CD8-positive, alpha-beta memory T cell (primary cell): ENCODE measurements at places on chromosomes 11 and 22. TPM values are rescaled to one million over a fixed set of nuclear protein-coding genes. Genes with fewer than 3 reads are reported as not detected.

Gene SBF2
- total RNA-seq = 4.2 TPM

Gene NCF4
- 6.8 TPM for total RNA-seq

Gene BAIAP2L2
- total RNA-seq = 0.53 TPM

Gene TPH1
- total RNA-seq = 0.53 TPM

Gene PHETA2
- total RNA-seq = 3.1 TPM

Gene PLAAT5
- total RNA-seq = 0.89 TPM

Gene GAL3ST1
- total RNA-seq = 0.13 TPM

Gene APOL5
- not detected for total RNA-seq

Gene FXYD6
- total RNA-seq = not detected

Gene C11orf86
- total RNA-seq = not detected

Gene JRKL
- total RNA-seq = 10.4 TPM

Gene TSGA10IP
- total RNA-seq = not detected

Gene PATE4
- total RNA-seq = not detected

Gene LRP4
- 0.35 TPM for total RNA-seq

Gene OR9G4
- not detected for total RNA-seq

Gene LMO1
- not detected for total RNA-seq

Gene TMPRSS4
- not detected for total RNA-seq

Gene OR51B2
- not detected for total RNA-seq

Gene HBG2
- total RNA-seq = not detected

Gene IL18
- not detected for total RNA-seq

Gene DNAJB13
- total RNA-seq = 0.31 TPM

Gene ANKK1
- 0.42 TPM for total RNA-seq

Gene ASPHD2
- total RNA-seq = 14.2 TPM

Gene GNAZ
- 2.6 TPM for total RNA-seq

Gene OR4A16
- total RNA-seq = not detected

Gene APOA4
- not detected for total RNA-seq

Gene MUC6
- not detected for total RNA-seq

Gene LRRC10B
- not detected for total RNA-seq

Gene ATL3
- total RNA-seq = 42.1 TPM

Gene MTMR3
- 22.5 TPM for total RNA-seq

Gene CHCHD10
- 186 TPM for total RNA-seq

Gene LMO2
- total RNA-seq = 0.53 TPM

Gene ROBO4
- not detected for total RNA-seq

Gene FGF4
- not detected for total RNA-seq

Gene LARGE1
- total RNA-seq = 0.18 TPM

Gene SLC22A25
- not detected for total RNA-seq

Gene RFPL1
- total RNA-seq = not detected

Gene SPDYC
- total RNA-seq = not detected

Gene TMEM225
- not detected for total RNA-seq

Gene SLC22A24
- not detected for total RNA-seq

Gene KIRREL3
- not detected for total RNA-seq

Gene TST
- 5.1 TPM for total RNA-seq

Gene SLC22A6
- total RNA-seq = not detected

Gene FIBIN
- total RNA-seq = not detected

Gene CECR2
- total RNA-seq = not detected

Gene MS4A6A
- total RNA-seq = 1.6 TPM

Gene APOA5
- not detected for total RNA-seq

Gene OR2AG2
- not detected for total RNA-seq

Gene CRYBA4
- total RNA-seq = not detected

Gene UBQLN3
- total RNA-seq = not detected

Gene MAFF
- 7.8 TPM for total RNA-seq

Gene PANX3
- total RNA-seq = not detected

Gene ART1
- total RNA-seq = not detected
